Brain (organoid and tissue), 16 donors: ENCODE measurements at places on chromosomes 4 and X. TPM values are rescaled to one million over a fixed set of nuclear protein-coding genes. Genes with fewer than 3 reads are reported as not detected.
A peak's percentile ranks its signal among the peaks of the same experiment; 100 is the strongest.

LRIT3 gene
- not detected for polyA plus RNA-seq

FAM53A gene
- 5.2 TPM for polyA plus RNA-seq

GRCh38 chrX:118688935-118689334, 38.5 kb upstream of the IL13RA1 start:
- no peak for DNase-seq

DNA sequence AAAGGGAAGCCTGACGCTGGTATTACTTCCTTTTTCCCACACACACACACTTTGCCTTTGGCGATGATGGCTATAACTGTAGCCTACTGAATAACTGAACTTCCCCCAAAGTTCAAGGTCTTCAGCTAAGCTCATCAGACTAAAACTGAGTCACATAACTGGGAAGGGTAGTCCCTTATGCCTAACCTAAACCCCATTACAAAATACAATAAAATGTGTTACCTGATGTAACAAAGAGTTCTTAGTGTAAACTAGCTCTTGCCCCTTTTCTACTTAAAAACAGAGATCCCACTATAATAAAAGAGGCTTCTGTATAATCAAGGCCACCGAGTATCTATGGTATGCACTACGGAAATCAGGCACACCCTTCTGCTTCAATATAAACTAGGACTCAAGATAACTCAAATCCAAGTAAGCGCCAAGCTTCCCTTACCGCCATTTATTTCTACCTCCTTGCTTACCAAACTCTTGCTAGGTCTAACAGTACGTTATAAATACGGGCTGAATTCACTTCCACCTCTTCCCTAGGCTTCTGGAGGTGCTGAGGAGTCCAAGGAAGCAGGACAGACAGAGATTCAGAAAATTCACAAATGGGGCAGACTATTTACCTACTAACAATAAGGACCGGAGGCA, 2.4 kb downstream of the OTUD4 start:
- DNase-seq: no peak

TAF7L gene
- not detected for polyA plus RNA-seq

TNIP2 gene
- polyA plus RNA-seq: 19.7 TPM

GRCh38 chrX:17617806-17618205, 119.5 kb upstream of the SCML1 start:
- no peak for DNase-seq

RAP1GDS1 gene
- 34.5 TPM for polyA plus RNA-seq

GRCh38 chrX:69603566-69604194, 12.2 kb upstream of the EDA start:
- DNase-seq: no peak

DNA sequence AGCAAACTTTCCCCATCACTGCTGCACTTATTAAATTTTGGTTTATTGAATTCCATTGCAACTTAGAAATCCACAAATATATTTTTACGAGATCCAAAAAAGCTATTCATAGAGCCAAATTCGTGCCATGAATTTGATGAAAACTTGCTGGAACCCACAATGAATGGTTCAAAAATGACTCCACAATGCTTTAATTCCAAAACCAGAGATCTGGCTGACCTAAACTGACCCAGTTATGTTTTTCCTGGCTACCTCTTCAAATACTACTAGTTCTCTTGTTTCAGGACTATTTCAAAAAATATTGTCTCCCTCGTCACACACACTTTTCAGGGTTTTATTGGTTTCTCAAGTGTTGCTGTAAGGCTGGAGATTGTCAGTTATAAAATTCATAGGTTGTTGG, 474.8 kb downstream of the PDGFC start:
- no peak for DNase-seq

GRCh38 chrX:149987613-149988012, 49.3 kb upstream of the EOLA2 start:
- no peak for DNase-seq

NPY5R gene
- polyA plus RNA-seq: not detected

MAGEA9B gene
- not detected for polyA plus RNA-seq

- DNase-seq: no peak
Observed at GRCh38 chrX:106696502-106696901, 30.0 kb upstream of the RNF128 start.

DNA sequence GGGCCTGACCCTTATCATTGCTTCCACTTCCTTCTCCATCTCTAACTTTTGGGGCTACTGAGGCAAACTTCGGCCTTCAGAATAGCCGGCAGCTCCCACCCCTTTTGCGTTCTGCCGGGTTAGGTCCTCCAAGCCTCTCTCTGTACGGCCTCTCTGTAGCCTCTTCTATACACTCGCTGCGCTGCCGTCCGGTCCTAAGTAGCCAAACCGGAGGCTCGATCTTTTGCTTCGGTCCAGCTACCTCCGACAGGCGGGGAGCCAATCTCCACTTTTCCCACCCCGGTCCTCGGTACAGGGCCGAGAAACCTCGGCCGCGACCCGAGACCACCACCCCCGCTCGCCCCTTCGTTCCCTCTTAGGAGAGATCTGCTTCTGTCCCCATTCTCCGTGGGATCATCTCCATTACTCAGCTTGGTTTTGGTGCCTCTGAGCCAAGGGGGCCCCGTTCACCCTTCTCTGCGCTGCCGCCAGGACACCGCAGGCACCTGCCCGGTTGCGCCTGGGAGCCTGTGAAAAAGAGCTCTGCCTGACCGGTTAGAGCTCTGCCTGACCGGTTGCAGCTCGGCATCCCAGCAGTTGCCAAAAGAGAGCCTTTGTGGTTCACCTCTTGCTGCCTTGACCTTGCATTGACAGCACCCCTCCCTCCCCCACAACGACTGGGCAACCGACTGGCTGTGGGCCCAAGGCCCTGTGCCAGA, 1.0 kb upstream of the HTR2C start:
- DNase-seq: no peak

GRCh38 chr4:86919561-86920223, 15.1 kb upstream of the AFF1 start:
- DNase-seq: no peak

GABRE gene
- polyA plus RNA-seq: 0.22 TPM

DNA sequence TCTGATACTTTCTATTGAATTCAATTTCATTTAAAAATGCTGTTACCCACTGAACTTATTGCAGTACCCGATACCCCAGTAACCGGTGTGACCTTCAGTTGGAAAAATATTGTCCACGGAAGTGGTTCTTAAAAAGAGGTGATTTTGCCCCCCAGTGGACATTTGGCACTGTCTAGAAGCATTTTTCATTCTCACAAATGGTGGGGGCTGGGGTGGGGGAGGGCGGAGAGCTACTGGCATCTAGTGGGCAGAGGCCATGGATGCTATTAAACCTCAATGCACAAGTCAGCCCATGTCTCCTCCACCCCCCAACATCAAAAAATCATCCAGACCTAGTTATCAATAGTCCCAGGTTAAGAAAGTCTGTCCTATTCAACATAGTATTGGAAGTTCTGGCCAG, 19.6 kb upstream of the CHM start:
- DNase-seq: no peak

- no peak for DNase-seq
Observed at GRCh38 chrX:12985331-12985730, 10.4 kb downstream of the TMSB4X start.

- DNase-seq: peak; percentile 73
Observed at GRCh38 chr4:56099378-56099786, 150.6 kb downstream of the CEP135 start.

DRP2 gene
- polyA plus RNA-seq: 0.92 TPM

GYPB gene
- polyA plus RNA-seq: not detected

- DNase-seq: no peak
Observed at GRCh38 chrX:133323431-133323830, 91.9 kb downstream of the GPC4 start.

GRCh38 chr4:55512922-55513571, 33.7 kb downstream of the CLOCK start:
- no peak for DNase-seq

AASDH gene
- polyA plus RNA-seq: 2.4 TPM

HSFX3 gene
- not detected for polyA plus RNA-seq

- DNase-seq: no peak
Observed at GRCh38 chr4:149741186-149741831, 74.3 kb downstream of the IQCM start.

- no peak for DNase-seq
Observed at GRCh38 chr4:73460913-73461522, 20.5 kb upstream of the AFM start.

GRCh38 chr4:25753239-25753638, 97.6 kb downstream of the SLC34A2 start:
- no peak for DNase-seq
